ENCODE measurements at places on chromosomes 6 and 20.

- no peak for DNase-seq
These were observed 69.1 kb upstream of the SAMHD1 start for GRCh38 chr20:37020636-37021035.

- no peak for DNase-seq
These were observed 219.3 kb upstream of the THBS2 start for GRCh38 chr6:169472786-169473416.

- peak; percentile 59 for DNase-seq
These were observed 55.1 kb downstream of the STAU1 start for GRCh38 chr20:49132995-49133478.

DNA sequence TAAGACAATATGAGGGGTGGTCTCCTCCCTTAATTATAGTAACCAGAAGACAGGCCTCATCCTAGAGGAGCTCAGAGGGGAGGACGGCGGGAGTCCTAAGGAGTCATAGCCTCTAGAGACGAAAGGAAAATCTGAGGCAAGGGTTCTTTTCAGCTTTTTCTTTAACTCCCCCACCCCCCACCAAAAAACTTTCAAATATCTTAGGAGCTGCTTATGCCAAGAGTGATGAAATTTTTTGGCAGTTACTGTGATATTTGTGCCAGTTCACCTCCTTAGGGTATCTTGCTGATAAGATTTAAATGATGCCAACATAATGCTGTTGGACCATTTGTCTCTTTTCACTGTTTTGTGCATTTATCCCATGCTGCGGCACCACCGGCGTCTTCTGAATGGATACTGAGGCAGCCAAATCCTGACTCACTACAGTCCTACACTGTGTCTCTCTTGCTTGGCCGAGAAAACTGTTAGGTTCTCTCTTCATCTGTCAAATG, 44.5 kb upstream of the DSE start:
- DNase-seq: no peak

DNA sequence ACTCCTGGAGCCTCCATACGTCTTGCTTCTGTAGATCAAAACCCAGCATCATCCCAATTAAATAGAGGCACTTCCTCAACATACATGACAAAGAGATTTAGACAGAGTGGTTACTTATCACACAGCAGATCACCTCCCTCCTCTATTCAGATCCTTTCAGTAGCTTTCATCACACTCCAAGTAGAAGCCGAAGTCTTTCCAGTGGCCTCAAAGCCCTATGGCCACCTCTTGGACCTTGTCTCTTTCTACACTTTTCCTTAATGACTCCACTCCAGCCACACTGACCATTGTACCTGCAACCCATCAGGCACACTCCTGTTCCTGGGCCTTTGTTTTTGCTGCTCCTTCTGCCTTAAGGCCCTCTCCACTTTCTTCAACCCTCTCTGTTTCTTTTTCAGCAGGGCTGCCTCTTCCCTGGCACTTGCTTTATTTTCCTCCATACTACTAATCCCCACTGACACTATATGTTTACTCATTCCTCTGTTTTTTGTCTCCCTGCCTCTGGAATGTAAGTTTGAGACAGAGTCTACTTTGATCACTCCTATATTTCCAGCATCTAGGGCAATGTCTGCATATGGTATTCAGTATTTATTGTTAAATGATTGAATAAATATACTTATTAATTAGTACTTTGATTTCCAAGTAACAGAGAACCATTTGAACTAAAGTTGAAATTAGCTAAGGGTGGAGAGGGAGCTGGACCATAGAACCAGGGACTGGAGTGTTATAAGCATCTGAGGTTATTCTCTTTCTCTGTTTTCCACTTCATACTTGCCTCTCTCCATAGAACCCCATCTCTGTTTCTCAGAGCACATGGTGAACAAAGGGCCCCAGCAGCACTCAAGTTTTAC, 43.4 kb upstream of the TRAM2 start:
- DNase-seq: no peak

GRCh38 chr20:46365487-46366220, 40.8 kb downstream of the ELMO2 start:
- peak; percentile 11 for DNase-seq

DNA sequence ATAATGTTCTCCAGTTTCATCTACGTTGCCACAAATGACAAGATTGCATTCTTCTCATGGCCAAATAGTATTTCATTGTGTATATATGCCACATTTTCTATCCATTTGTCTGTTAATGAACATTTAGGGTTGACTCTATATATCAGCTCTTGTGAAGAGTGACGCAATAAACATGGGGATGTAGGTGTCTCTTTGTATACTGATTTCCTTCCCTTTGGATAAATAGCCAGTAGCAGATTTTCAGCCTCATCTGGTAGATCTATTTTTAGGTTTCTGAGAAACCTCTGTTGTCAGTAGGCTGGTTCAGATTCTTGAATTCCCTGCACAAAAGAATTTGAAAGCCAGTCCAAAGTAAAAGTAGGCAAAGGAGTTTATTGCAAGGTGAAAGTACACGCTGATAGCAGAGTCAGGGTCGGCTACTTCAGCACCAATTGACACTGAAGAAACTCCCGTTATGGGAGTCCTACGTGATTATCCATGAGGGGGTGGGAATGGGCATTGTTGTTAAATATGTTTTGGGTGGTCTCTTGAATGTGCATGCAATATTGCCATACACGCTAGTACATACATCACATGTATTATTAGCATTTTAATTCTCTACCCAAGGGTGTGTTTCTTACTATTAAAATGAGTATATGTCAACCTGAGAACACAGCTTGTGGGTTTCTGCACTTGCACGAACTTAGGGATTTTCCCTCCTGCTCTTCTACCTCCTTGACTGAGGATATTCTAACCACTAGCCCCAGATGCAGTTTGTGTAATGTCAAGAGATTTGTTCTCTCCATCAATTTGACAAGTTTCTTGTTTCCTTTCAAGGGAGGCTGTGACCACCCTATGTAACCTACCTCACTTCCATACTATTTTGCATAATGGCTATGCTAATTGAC, 14.4 kb upstream of the SLC17A2 start:
- DNase-seq: no peak

- DNase-seq: no peak
These were observed 27.3 kb upstream of the SERINC3 start for GRCh38 chr20:44549123-44549522.

DNA sequence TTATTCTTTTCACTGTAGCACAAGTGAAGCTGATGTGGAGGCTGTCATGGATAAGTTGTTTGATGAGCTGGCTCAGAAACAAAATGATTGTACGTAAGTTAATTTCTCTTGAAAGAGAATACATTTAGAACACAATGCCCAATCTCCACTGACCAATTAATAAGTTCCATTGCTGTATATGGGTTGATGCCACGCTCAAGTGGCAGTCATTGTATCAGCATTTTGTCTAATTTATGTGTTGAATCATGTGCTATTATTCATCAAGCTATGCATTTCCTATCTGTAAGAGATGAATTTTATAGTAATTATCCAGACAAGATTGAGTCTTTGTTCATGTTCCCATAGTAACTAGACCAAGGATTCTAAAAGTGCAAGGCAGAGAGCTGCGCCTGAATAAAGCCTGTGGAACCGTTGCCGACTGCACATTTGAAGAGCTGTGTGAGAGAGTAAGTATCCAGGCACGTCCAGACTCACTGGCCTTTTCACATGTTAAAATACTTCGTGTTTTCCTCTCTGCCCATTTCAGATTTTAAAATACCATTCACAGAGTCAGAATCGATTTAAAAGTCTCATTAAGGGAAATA, 83.8 kb upstream of the FOXO3 start:
- DNase-seq: no peak

DNA sequence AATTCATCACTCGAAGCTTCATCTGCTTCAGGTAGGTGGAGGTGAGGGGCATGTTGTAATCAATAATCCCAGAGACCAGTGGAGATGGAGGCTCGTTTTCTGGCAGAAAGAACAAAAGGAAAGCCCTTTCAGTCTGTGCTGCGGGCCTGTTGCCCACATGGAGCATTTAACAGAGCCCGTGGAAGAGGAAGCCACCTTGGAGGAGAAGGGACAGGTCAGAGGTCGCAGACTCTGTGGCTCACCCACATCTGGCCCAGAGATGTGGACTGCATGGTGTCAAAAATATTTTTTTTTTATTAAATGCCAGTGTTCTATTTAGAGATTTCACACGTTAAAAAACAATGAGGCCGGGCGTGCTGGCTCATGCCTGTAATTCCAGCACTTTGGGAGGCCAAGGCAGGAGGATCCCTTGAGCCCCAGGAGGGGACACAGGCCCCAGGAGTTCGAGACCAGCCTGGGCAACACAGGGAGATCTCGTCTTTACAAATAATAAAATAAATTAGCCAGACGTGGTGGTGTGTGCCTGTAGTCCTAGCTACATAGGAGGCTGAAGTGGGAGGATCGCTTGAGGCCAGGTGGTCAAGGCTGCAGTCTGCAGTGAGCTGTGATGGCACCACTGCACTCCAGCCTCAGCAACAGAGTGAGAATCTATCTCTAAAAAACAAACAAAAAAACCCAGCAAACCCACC, 73.6 kb downstream of the NOL4L start:
- no peak for DNase-seq

GRCh38 chr6:79425589-79426311, 111.5 kb downstream of the LCA5 start:
- no peak for DNase-seq

- DNase-seq: no peak
These were observed 246.1 kb downstream of the SMOC2 start for GRCh38 chr6:168686831-168687730.

DNA sequence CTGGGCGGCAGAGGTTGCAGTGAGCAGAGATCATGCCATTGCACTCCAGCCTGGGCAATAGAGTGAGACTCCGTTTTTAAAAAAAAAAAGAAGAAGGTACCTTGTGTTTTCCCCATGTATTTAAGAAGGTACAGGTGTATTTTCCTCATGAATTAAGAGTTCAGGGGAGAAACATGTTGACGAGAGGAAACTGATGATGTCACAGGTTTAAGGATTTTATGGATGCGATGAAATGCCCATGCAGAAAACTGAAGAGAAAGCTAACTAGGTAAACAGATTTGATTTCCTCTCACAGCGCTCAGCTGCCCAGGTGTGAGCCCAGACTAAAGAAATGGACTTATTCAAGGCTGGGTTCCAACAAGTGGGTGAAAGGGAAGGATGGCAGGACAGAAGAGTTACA, 38.4 kb upstream of the SOX4 start:
- no peak for DNase-seq

- no peak for DNase-seq
These were observed 1.5 kb downstream of the PRRC2A start for GRCh38 chr6:31621991-31622390.

DNA sequence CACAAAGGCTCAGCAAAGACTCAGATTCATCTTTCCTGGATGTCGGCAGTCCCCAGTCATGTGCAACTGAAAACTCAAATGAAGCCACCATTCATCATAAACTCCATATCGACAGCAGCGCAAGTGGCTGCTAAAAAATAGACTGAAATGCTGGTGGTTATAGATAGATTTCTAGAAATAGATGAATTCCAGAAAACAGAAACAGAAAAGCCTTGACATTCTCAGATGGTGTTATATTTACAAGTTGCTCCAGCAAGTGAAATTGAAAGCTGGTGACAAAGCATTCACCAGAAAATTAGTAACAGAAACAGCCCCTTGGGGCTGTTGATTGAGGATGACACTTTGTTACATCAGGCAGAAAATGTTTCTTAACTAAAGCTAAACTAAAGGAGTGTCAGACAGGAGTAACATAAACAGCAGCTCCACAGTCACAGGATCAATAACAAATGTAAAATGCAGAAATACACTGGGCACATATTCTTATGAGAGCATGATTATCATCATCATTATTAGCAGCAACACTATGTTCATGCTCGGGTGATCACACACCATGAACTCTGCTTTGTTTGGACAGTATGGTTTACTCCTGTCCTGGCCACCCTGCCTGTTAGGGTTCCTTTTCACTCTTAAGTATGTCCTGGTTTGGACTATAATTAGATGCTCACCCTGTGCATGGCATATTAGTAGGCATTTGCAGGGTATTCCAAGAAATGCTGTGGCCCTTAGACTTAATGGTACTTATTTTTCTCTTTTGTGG, 36.4 kb upstream of the SLC35F1 start:
- DNase-seq: no peak

- DNase-seq: peak; percentile 10
These were observed 22.7 kb upstream of the ZNF184 start for GRCh38 chr6:27495386-27496135.

All from CD4-positive, alpha-beta T cell treated with Interleukin-2 at 100 ng/mL for 4 hours (primary cell).